Left lung (tissue), 14 donors: ENCODE measurements at places on chromosomes 6 and 20. TPM values are rescaled to one million over a fixed set of nuclear protein-coding genes. Genes with fewer than 3 reads are reported as not detected.

Gene MOG
- total RNA-seq = not detected

Gene CLVS2
- not detected for total RNA-seq

Gene CD109
- total RNA-seq = 13.8 TPM

Gene C6orf58
- total RNA-seq = not detected

Gene PEX7
- 8.2 TPM for total RNA-seq

Gene ARFGEF2
- 31.6 TPM for total RNA-seq

Gene SIRPA
- total RNA-seq = 102 TPM

Gene RAD21L1
- not detected for total RNA-seq

Gene GMPR
- total RNA-seq = 11.6 TPM

Gene PSORS1C2
- not detected for total RNA-seq

Gene SCRT2
- total RNA-seq = not detected

Gene SLC22A1
- 0.41 TPM for total RNA-seq

Gene LIN28B
- total RNA-seq = not detected

Gene HLA-DPA1
- 354 TPM for total RNA-seq

Gene KIFC1
- 9.9 TPM for total RNA-seq

Gene CD83
- 14.2 TPM for total RNA-seq

Gene GPR6
- total RNA-seq = not detected

Gene BMP6
- total RNA-seq = 5.8 TPM

Gene VGLL2
- total RNA-seq = not detected

Gene GNRH2
- 0.63 TPM for total RNA-seq

Gene HDGFL1
- not detected for total RNA-seq

Gene ULBP3
- 10.0 TPM for total RNA-seq

Gene OR2W1
- not detected for total RNA-seq

Gene PAX1
- not detected for total RNA-seq

Gene DYNLT2
- 1.4 TPM for total RNA-seq

Gene FKBP1C
- total RNA-seq = 1.9 TPM
